Fibroblast of the aortic adventitia (primary cell): ENCODE measurements at places on chromosomes 12 and 14.

DNA sequence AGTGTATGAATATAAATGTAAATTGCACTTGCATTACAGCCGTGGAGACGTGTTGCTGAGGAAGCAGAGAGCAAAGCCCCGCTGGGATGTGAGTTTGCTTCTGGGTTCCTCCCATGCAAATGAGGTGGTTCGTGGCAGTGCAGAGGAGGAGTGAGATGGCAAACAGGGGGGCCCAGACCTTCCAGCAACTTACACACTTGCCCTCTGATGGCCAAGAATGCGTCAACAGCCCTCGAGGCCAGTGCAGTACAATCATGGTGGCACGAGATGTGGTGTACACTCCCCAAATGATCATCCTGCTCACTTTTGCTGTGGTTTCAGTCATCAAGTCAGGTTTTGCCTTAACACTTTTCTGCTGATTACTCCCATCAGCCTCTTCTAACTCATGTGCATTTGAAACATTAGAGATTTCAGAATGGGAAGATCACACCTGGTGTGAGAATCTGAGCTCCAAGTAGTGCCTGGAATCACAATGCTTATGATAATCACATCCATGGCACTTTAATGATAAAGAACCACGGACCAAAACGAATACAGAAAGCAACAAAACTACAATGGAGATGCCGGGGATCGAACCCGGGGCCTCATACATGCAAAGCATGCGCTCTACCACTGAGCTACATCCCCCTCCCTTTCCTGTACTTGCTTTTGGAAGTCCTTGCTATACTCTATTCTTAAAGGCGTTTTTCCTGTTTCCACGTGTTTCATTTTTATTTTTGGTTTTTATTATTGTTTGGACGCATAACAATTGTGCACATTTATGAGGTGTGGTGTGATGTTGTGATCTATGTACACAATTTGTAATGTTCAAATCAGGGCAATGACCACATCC is 7.0 kb upstream of the UBC start:
- DNase-seq = peak; percentile 82

- no peak for DNase-seq
These were observed 1079.4 kb downstream of the TMEM121 start for GRCh38 chr14:106605548-106606448.

GRCh38 chr12:11893998-11894397 is 176.7 kb upstream of the BCL2L14 start:
- no peak for DNase-seq

GRCh38 chr14:90424686-90425372 is 28.0 kb downstream of the CALM1 start:
- peak; percentile 19 for DNase-seq

GRCh38 chr12:54147186-54147585 is 41.6 kb downstream of the SMUG1 start:
- peak; percentile 12 for DNase-seq

DNA sequence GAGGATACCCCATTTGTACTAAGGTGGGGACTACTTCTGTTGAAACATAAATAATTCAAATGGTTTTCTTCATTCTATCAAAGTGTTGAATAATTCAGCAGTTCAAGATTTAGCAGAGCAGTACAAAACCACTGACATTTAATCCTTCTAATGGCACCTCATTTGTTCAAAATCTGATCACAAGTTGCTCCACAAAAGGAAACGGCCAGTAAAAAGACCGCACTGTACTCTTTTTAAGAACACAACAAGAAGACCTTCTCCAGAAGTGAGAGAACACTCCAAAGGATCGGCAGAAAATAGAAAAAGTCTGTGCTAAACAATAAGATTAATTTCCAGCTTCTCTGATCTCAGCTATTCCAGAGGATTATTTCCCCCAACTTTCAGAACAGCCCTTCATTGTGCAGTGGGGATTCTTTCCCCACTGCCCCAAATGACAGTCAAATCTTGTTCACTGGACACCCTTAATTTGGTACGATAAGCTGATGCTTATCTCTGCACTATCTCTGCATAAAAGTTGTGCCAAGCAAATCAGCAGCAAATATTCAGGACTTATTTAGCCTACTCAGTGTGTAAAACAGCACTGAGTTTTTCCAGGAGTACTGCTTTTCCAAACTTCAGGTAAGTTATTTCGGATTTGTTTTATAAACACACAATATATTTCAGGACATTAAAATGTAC is 5.2 kb downstream of the MPHOSPH9 start:
- DNase-seq = no peak

GRCh38 chr12:45077251-45077650 is 26.4 kb upstream of the DBX2 start:
- no peak for DNase-seq

- no peak for DNase-seq
These were observed 39.3 kb downstream of the DLK1 start for GRCh38 chr14:100765991-100766390.

GRCh38 chr14:72237722-72238666 is 305.8 kb downstream of the RGS6 start:
- no peak for DNase-seq

GRCh38 chr14:89757313-89757939 is 197.1 kb downstream of the EFCAB11 start:
- DNase-seq = no peak

- DNase-seq = no peak
These were observed 9.7 kb downstream of the SLC25A47 start for GRCh38 chr14:100332797-100333196.

DNA sequence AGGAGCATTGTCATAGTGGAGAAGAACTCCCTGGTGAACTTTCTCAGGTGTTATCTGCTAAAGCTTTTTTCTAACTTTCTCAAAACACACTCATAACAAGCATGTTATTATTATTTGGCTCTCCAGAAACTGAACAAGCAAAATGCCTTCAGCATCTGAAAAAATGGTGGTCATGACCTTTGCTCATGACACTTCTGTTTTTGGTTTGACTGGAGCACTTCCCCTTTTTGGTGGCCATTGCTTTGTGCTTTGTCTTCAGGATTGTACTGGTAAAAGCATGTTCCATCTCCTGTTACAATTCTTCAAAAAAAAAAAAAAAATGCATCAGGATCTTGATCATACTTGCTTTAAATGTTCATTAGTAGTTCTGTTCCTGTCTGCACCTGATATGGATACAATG is 1241.6 kb upstream of the USP15 start:
- no peak for DNase-seq

DNA sequence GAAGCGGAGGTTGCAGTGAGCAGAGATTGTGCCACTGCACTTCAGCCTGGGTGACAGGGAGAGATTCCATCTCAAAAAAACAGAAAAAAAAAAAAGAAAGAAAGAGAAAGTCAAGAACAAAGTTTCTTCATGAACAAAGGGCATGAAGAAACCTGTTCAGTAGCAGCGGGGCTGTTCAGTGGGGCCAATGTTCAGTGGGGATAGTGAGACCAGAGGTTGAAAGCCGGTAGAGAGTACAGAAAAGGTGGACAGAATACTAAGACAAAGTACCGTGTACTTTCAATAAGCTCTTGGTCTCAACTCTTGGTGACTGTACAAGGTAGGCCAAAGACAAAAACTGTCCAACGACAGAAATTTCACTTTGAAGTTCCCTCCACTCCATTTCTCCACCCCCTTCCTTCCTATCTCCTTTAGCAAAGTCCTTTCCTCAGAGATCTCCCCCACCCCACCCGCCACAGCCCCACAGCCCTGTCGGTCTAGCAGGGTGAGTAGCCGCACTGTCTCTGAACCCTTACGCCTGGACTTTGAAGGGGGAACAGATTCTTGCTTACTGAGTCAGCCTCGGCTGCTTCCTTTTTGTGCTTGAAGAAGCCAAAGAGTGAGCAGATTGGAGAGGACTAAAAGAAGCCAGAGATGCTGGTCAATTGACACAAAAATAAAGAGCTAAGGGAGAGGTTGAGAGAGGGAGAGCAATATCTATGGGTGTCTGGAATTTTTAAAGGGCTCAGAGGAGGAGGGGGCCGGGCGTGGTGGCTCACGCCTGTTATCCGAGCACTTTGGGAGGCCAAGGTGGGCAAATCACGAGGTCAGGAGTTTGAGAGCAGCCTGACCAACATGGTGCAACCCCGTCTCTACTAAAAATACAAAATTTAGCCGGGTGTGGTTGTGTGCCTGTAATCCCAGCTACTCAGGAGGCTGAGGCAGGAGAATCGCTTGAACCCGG is 44.2 kb upstream of the FOS start:
- peak; percentile 80 for DNase-seq

- peak; percentile 75 for DNase-seq
These were observed 29.9 kb downstream of the HSPB8 start for GRCh38 chr12:119208626-119209061.

- no peak for DNase-seq
These were observed 1.1 kb downstream of the ATXN3 start for GRCh38 chr14:92105073-92105892.

DNA sequence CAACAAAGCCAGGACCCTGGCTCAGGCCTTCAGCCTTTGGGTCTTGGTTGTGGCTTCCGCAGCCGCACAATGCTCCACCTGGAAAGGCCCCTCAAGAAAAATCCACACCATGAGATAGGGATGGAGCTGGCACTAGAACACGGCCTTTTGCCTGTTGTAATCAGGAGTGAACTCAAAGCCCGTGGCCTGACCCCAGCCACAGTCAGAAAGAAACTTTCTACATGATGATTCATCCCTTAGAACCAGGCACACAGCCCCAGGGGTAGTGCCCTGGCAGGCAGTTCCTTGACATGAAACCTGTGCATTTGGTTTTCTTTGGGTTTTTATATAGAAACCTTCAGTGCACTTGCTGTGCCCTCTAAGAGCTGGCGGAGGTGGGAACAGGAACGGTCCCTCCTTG is 5.1 kb downstream of the CLMN start:
- peak; percentile 20 for DNase-seq

- DNase-seq = no peak
These were observed 192.8 kb downstream of the KLHL28 start for GRCh38 chr14:44768935-44769334.

DNA sequence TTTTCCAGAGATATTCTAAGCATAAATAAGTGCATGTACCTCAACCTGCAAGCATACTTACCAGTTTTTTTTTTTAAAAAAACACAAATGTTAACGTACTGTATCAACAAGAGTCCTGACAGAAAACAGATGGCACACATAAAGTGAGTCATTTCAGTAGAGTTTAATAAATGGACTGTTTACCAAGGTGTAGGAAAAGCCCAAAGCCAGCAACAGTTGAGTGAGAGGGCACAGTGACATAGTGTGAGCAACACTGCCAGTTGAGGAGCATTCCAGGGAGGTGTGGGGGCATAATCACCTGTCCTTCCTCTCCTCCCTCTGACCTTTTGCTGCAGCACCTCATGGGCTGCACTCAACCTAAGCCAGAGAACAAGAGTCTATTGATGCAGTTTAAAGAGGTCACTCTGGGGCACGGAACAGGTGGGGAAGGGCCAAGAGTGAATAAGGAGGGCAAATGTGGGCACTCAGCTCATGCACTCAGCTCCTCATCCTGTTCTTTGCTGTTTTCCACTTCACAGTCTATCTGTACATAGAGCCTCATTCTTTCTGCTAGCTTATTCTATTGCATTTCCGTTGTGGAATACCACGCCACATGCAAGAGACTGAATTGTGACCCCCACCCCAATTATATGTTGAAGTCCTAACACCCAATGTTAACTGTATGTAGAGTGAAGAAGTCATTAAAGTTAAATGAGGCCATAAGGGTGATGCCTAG is 29.3 kb downstream of the DHRS2 start:
- DNase-seq = no peak

DNA sequence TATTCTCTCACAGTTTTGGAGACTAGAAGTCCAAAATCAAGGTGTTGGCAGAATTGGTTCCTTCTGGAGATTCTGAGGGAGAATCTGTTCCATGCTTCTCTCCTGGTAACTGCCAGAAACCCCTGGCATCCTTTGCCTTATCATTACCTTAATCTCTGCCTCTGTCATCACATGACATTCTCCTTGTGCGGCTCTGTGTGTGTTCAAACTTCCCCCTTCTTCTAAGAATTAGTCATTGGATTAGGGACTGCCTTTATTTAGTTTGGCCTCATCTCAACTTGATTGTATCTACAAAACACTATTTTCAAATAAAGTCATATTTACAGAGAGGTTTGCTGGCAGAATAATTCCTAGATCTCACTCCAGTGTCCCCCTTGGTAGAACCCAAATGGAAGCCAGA is 68.9 kb downstream of the ZNF641 start:
- no peak for DNase-seq

DNA sequence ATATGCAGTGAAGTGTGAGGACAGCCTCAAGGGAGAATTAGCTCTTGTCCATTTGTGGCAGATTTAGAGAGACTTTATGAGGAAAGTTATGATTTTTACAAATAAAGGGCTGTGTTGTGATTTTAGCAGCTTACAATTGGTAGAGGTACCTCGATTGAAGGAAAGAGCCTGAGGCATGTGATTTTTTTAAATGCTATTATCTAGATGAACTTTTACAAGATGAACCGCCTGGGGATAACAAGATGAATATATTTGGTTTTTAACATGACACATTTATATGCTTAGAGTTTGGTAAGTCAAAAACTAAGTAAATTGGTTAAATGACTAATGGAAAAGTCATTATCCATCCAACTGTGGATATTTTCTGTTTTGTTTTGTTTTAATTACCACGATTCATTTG is 52.6 kb downstream of the AEBP2 start:
- no peak for DNase-seq

- peak; percentile 46 for DNase-seq
These were observed 165.5 kb upstream of the PLXNC1 start for GRCh38 chr12:93982771-93983315.

- no peak for DNase-seq
These were observed 36.8 kb downstream of the IL31 start for GRCh38 chr12:122137229-122137628.

DNA sequence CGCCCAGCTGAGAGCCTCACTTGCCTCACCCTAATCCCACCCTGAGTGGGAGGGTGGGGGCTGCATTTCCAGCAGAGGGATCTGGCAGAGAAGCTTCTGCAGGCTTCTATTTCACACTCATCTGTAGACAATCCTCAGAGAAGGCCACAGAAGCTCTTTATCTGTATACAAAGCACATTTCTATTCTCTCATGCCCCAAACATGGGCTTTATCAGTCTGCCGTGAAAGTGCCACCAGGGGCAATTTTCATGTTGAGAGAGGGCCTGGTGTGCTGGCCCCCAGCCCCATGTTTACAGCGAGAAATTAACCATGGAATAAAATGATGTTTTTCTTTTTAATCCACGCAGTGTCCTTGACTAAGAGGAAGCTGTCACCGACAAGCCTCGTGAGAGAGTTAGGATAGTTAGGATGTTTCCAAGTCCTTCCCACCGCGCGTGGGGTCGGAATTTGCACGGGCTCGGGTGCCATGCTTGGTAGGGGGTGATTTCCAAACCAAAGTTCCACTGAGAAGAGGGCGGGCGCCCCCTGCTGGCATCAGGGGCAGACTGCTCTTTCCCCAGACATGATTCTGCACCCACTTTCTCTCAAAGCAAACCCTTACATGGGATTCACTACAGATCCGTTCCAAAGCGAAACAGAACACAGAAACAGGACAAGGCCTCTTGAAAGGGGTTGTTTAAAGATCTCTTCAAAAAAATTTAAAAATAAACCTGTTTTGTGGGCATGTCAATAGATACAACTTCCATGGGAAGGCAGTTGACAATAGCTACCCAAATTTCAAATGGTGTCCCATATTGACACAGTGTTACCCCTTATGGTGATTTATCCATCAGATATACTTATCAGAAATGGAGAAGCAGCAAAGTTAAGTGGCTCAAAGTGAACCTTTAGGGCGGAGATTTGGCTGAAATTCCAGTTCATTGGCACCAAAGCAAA is 19.4 kb downstream of the BDKRB1 start:
- peak; percentile 82 for DNase-seq
